ENCODE measurements at places on chromosomes 3 and 15. TPM values are rescaled to one million over a fixed set of nuclear protein-coding genes. Genes with fewer than 3 reads are reported as not detected.

- H3K4me3 ChIP-seq, result no peak overlapping the region
- H3K4me1 ChIP-seq, result no peaks in the 10 kb centered on the region
- no peaks in the 10 kb centered on the region for H3K36me3 ChIP-seq
- DNase-seq, result no peak
Observed at GRCh38 chr3:10855871-10856662, 40.0 kb downstream of the SLC6A11 start.

DNA sequence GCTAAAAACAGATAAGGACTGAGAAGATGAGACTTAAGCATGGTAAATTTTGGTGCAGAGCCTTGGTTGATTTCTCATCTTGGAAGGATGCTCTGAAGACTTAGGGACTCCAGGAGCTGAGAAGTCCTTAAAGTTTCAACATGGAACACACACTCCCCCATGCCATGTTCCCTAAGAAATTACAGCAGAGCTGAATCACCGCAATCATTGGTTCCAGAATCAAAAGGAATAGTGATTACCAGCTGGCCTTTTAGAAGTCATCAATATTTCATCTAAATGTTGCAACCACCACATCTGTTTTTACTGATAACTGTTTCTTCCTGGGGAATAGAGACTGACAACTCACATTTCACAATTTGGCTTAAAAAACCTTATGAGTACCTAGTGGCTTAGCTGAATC lies 229.3 kb downstream of the MINAR1 start:
- no peak overlapping the region for H3K4me3 ChIP-seq
- H3K27me3 ChIP-seq, result peaks cover 15% of the 10 kb centered on the region
- no peak overlapping the region for H3K27ac ChIP-seq
- no peaks in the 10 kb centered on the region for H3K36me3 ChIP-seq

FAM81A gene
- total RNA-seq, result 0.54 TPM

DNA sequence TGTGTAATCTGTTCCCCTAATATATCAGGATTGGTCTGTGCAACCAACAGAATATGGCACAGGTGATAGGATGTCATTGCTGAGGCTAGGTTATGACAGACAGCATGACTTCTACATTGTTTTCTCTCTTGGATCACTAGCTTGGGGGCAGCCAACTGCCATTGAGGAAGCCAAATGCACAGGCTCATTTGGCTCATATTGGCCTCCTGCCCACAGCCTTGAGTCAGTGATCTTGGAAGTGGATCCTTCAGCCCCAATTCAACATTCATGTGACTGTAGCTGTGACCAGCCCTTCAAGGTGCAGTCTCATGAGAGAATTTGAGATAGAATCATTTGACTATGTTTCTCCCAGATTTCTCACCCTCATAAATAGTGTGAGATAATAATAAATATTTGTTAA lies 675.6 kb downstream of the GRM7 start:
- H3K4me3 ChIP-seq, result no peak overlapping the region
- no peak for DNase-seq
- H3K4me1 ChIP-seq, result no peaks in the 10 kb centered on the region

DNA sequence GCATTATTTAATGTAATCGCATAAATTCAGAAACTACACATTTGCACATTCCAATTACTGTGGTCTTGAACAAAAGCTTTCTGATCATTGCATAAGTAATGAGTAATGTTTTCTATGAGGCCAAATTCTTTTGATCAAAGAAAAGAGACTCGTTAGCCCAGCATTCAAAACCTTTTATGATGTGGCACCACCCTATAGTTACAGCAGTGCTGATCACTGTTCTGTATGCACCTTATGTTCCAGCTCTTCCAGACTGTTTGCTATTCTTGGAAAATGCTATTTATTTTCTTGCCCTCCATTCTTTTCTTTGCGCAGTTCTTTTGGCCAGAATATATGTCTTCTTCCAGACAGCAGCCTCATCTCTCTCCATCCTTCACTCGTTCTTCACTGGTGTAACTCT lies 42.3 kb downstream of the MAP3K13 start:
- no peaks in the 10 kb centered on the region for H3K4me1 ChIP-seq
- no peak for DNase-seq
- H3K4me3 ChIP-seq, result no peak overlapping the region
- H3K27me3 ChIP-seq, result no peaks in the 10 kb centered on the region
- no peak overlapping the region for H3K27ac ChIP-seq

PSTPIP1 gene
- not detected for total RNA-seq

HCLS1 gene
- total RNA-seq, result 0.82 TPM

- peaks cover 1% of the 10 kb centered on the region for H3K36me3 ChIP-seq
- H3K27me3 ChIP-seq, result no peaks in the 10 kb centered on the region
- peaks cover 39% of the 10 kb centered on the region for H3K4me1 ChIP-seq
- DNase-seq, result no peak
- peak overlapping the region; percentile 28 for H3K27ac ChIP-seq
Observed at GRCh38 chr3:107904536-107905066, 186.2 kb downstream of the CD47 start.

ZXDC gene
- 26.3 TPM for total RNA-seq

DNA sequence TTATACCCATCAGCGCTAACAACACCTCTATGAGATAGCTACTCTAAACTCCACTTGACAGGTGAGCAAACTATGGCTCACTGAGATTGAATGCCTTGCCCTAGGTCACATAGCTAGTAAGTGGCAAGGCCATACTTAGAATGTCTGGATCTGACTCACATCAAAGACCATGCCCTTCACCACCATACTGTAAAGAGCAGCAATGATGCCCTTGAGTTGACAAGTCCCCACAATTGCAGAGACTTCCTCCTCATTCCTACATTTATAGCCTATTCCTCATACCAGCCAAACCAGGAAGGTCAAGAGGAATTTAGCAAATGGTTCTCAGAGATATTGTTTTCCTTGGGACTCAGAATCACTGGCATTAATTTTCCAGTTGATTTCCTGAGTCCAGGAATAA lies 157.8 kb upstream of the SNTN start:
- no peaks in the 10 kb centered on the region for H3K4me1 ChIP-seq
- H3K4me3 ChIP-seq, result no peak overlapping the region

GRCh38 chr15:80785335-80785734 lies 6.2 kb downstream of the CEMIP start:
- peaks cover 65% of the 10 kb centered on the region for H3K4me1 ChIP-seq
- no peak overlapping the region for H3K4me3 ChIP-seq
- no peak overlapping the region for H3K27ac ChIP-seq
- H3K27me3 ChIP-seq, result no peaks in the 10 kb centered on the region
- no peak for DNase-seq

- H3K27me3 ChIP-seq, result peaks cover 35% of the 10 kb centered on the region
- no peak for DNase-seq
- H3K27ac ChIP-seq, result no peak overlapping the region
- no peaks in the 10 kb centered on the region for H3K36me3 ChIP-seq
Observed at GRCh38 chr15:70320482-70320881, 222.8 kb upstream of the TLE3 start.

RSRC1 gene
- total RNA-seq, result 20.2 TPM

Data from chondrocyte (in vitro differentiated cells).